ENCODE measurements at places on chromosomes 13 and 19.

- DNase-seq: no peak
Observed at GRCh38 chr13:63088226-63088625, 1672.6 kb upstream of the PCDH20 start.

DNA sequence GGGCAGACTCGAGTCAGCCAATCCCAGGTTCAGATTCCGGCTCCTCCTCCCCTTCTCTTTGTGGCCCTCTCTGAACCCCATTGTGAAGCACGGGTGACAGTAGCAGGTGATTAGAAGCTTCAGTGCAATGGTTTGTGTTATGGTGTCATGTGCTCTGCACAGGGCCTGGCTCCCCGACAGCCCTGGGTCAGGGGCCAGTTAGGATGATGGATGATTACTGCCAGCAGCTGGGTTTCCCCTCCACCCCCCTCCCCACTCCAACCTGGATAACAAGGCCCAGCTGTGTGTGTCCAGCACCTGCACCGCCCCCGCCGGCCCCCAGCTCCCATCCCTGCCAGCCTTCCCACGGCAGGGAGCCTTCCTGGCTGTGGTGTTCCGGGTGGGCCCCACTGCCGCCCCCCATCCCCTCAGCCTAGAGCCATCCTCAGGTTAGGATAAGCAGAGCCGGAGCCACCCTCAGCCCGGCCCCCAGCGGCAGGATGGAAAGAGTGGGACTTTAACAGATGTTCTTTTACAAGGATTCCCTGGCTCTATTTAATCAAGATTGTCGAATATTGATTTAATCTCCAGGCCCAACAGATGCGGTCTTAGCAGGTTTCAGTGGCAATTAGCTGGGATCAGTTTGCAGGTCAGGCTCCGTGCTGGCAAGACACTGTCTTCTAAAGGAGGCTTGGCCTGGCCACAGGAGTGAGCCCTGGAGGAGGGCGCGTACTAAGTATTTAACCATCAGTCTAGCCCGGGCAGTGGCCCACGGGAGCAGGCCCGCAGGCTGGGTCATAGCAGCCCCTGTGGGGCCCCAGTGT is 156.2 kb downstream of the SIPA1L3 start:
- DNase-seq: no peak

GRCh38 chr13:67296511-67296910 is 66.4 kb upstream of the PCDH9 start:
- DNase-seq: no peak

DNA sequence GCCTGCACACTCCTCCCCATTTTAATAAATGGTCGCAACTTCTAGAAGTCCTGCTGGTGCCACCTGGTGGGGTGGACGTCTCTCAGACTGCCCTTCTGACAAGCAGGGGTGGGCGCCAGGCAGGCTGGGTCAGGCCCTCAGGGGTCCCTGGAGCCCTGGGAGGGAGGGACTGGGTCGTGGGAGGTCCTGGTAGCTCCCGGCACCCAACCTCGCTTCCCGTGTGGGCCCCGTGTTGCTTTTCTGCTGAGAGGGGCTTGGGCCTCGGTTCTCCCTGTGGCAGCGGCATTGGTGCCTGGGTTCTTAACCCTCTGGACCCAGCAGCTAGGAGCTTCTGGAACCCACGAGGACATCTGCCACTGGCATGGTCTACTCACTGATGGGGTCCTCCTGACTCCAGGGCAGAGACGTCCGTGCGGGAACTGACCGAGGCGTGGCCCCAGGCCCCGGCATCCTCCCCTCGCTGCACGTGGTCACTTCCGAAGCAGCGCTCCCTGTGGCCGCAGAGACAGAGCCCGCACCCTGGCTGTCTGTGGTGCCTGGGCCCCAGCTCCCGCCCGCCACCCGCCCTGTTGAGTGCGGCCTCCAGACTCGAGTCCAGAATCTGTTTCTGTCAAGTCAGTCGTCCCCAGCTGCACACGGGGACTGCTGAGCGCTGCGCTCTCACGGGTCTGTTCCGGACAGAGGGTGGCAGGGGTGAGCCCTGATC is 6.0 kb upstream of the TMPRSS9 start:
- no peak for DNase-seq

- DNase-seq: no peak
Observed at GRCh38 chr13:37090912-37091311, 14.6 kb downstream of the CSNK1A1L start.

DNA sequence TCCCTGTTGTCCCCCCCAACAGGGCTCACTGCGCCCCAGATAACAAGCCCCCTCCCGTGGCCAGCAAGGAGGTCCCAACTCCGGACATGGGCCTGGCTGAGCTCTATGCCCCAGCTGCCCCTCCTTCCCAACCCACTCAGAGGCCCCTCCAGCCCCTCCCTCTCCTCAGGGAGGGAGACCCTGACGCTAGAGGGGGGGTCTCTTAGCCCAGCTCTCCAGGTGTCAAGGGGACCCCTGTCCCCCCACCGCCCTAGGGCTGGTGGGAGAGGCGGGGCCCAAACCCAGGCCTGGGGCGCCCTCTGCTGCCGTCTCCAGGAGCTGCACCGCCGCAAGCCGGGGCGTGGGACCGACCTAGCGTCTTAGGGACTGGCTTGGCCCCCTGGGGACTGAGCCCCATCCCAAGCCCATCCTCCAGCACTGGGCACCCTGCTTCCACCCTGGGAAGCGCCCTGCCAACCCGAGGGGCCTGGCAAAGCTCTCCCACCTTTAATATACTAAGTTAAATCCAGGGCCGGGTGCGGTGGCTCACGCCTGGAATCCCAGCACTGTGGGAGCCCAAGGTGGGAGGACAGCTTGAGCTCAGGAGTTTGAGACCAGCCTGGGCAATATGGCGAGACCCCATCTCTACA is 1.4 kb downstream of the GRIN3B start:
- DNase-seq: no peak

All from H4 (cell line).